Astrocyte of the cerebellum (primary cell): ENCODE measurements at places on chromosomes 5 and 9.

- no peak for DNase-seq
Observed at GRCh38 chr9:124716808-124717207, 54.3 kb downstream of the NR6A1 start.

DNA sequence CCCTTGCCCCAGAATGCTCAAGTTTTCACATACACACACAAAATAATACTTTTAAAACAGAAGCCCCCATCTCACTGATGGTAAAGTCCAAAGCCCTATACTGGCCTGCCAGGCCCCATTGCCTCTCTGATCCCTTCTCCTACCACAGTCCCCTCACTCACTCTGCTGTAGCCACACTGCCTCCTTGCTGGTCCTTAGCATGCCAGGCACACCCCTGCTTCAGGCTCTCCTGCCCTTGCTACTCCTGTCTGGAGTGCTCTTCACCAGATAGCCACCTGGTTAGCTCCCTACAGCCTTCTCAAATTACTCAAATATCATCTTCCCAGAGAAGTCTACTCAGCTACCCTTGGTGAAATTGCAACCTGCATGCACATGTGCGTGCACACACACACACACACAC lies 177.5 kb downstream of the C5orf15 start:
- DNase-seq, result no peak

DNA sequence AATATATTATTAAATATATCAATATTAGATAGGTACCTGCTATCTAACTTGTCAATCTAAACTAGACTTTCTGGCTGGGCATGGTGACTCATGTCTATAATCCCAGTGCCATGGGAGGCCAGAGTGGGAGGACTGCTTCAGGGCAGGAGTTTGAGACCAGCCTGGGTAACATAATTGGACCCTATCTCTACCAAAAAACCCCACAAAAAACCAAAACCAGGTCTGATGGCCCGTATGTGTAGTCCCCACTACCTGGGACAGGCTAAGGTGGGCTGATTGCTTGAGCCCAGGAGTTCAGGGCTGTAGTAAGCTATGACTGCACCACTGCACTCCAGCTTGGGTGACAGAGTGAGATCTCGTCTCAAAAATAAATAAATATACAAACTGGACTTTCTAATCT lies 55.0 kb downstream of the PJA2 start:
- DNase-seq, result no peak

- no peak for DNase-seq
Observed at GRCh38 chr9:1707291-1707690, 307.9 kb upstream of the SMARCA2 start.

- DNase-seq, result no peak
Observed at GRCh38 chr9:109355564-109356297, 34.9 kb upstream of the EPB41L4B start.

DNA sequence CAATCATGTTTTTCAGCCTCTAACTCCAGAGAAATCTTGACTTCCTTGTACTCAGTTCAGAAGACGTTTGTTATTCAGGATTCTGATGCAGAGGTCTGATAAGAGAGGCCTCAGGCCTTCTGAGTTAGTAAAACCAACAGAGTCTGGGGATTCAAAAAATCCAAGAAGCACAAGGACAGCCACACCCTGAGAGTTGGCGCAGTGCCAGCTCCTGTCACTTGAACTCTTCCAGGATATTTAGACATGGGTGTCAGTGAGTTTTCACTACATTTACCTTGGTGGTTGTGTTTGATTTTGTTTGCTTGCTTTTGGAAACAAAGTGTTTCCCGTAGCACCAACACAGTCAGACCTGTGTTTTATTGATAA lies 41.6 kb upstream of the PDE8B start:
- DNase-seq, result no peak
